ENCODE measurements at places on chromosomes 4 and X.

- no peak for DNase-seq
Measured at GRCh38 chr4:150950657-150951288, 64.3 kb downstream of the LRBA start.

DNA sequence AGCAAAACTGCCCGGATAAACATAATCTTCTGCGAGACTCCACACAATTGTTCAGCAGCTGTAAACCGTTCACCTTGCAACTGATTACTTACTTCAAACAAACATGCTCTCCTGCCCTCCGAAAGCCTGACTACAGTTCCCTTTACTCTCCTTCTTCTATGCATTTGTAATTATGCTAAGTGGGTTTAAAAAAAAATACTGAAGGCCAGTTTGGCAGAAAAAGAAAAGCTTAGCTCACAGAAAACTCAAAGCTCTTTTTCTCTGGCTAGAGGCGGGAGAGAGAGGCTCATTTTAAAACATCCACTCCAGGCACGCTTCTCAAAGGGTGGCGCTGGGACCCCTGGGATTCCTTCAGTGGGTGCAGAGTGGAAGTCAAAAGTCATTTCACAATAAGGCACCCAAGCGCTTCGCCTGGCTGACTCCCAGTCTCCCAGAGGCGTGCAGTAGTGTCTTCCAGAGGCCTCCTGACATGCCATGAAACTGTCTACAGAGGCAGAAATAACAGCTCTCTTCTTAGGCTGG is 1.9 kb downstream of the DHRSX start:
- DNase-seq, result no peak

DNA sequence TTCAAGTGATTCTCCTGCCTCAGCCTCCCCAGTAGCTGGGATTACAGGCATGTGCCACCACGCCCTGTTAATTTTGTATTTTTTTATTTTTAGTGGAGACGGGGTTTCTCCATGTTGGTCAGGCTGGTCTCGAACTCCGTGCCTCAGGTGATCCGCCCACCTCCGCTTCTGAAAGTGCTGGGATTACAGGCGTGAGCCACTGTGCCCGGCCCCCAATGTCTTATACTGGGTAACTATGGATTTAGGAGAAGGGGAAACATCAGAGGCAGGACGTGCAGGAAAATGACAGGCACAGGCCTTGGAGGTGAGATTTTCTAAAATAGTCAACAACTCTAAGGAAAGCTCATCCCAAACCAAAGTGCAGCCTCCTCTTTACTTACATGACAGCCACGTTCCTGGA is 11.1 kb upstream of the TSPYL2 start:
- DNase-seq, result no peak

GRCh38 chr4:170388255-170388654 is 298.5 kb upstream of the AADAT start:
- no peak for DNase-seq

DNA sequence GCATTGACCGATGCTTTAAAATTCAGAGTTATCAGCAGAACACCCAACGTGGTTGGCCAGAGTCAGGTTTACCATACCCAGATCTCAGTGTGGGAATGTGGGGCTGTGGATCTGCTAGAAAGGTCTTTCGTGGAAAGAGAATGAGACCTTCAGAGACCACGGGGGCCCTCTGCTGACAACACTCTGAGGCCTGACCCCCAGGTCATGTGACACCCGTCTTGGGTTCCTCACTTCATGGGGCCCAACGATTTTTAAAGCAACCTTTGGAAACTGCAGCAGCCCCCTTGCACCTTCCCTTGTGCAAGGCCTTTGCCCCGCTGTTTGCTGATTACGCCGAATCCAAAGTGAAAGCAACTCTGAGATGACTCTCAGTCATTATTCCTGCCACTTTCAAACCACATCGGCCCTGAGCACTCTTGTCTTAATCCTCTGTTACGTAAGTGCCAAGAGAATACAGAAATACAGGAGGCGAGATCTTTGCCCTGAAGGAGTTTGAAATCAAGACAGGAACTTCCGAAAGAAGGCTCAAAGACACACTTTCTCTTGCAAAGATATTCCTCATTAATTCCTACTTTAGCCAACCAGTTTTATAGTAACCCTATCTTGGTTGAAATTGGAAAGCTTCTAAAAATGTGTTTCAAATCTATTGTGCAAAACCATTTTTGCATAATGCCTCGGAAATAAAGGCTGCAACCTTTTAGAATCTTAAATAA is 88.3 kb downstream of the EVC2 start:
- DNase-seq, result no peak

DNA sequence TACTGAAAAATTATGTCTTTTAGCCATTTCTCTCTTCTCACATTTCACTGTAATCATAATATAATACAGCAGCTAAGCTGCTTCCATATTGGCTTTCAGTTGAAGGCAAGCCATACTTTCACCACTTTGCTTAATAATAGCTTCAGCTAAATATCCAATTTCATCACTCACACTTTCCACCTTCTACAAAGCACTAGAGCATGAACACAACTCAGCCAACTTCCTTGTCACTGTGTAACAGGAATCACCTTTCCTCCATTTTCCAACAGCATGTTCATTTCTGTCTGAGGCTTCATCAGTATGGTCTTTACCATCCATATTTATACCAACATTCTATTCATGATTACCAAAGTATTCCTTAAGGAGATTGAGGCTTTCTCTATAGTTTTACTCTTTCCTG is 219.8 kb upstream of the CTSO start:
- DNase-seq, result no peak

- DNase-seq, result no peak
Measured at GRCh38 chr4:78975865-78976264, 36.6 kb upstream of the PAQR3 start.

- no peak for DNase-seq
Measured at GRCh38 chrX:136582624-136583023, 50.6 kb downstream of the VGLL1 start.

GRCh38 chr4:145404761-145405160 is 76.9 kb upstream of the SMAD1 start:
- DNase-seq, result no peak

DNA sequence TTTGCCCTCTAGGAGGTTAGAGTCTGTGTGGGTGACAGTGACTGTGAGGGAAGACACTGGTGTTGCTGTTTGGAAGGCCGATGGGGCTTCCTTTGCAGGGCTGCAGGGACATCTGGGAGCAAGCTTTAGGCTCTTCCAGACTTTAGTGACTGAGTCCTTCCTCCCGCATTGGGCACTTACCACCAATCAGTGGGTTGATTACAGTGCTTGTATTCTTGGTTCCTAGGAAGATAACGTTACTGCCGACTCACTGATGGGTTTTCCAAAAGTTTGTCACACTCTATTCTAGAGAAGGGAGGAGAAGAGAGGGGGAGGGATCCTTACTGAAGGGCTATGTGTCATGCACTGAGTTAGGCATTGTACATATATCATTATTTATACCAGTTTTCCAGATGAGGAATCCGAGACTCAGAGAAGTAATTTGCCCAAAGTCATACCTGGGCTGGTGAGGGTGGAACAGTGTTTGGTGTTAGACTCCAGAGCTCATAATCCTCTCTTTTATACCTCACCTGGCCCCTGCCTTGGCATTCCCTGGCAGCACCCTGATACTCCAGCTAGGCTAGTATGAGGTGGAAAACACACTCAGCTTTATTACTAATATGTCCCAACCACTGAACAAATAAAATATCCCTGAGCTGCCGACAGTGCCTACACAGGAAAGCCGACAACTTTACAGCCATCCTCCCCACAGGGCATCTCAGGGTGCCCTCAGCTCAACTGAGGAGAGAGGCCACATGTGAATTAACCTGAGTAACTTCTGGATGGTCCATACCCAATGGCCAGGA is 3.8 kb downstream of the CHST7 start:
- DNase-seq, result no peak

DNA sequence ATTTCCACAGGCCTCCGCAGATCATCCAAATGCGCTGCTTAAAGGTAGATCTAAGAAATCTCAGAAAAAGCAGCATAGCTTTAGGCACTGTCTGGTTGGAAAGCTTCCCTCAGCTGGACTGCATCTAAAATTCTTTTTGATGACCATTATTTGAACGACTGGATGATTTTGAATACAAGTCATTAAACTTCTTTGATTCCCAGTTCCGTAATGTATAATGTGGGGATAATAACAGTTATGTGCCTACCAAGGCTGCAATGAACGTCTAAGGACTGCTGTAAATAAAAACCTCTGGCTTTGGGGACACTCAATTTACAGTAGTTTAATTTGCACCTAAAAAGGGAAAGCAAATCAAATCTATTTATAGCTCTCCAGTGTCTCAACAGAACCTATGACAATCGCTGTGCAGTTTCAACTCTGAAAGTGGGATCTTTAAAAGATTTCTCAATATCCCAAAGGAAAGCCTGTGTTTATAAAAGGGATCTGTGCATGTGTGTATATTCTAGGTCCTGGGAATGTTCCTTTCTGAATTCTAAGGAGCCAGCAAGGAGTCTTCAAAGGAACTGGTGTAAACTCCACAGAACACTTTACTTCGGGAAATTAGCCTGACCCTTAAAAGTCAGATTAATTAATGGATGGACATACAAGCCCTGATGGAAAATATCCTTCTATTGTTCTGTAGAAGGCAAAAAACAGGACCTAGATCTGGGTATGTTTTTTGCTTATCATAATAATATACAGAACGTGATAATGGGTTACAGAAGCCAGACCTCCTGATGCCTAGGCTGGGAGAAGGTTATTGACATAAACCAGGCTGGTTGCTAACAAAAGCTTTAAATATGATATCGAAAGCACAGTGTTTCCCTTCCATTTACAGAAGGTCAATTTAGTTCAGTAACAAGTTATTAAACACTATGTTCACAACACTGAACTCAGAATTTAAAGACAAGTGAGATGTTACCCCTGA is 53.4 kb downstream of the AFAP1 start:
- DNase-seq, result no peak

- peak; percentile 8 for DNase-seq
Measured at GRCh38 chrX:11724122-11725017, 33.7 kb upstream of the MSL3 start.

GRCh38 chr4:147747787-147748454 is 16.0 kb downstream of the ARHGAP10 start:
- DNase-seq, result no peak

DNA sequence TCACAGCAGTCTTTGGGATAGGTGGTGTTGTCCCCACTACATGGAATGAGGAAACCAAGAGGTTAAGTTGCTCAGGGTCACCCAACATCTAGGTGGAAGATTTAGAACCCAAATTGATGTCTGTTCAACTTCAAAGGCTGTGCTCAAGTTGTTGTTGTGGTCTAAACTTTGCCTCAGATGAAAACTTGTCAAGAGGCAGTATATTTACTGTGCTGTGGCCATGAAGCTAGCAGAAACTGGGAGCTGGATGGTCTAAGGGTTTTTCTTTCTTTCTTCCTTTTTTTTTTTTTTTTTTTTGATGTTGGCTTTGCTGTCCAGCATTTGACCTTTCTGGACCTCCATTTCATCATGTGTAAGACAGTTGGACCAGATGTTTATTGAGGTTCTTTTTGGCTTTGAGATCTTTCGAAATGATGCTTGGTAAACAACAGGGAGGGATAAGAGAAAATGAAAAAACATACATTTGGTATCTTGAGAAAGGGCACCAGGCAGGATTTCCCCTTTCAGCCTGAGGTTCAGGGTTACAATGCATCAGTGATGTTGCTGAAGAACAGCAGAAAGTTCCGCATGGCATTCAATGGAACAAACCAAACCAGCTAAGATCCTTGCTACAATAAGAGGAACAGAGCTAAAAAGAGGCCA is 166.2 kb upstream of the RPS6KA3 start:
- DNase-seq, result no peak

Data from activated gamma-delta T cell treated with Interleukin-2 at 50 U/mL for 16 hours (primary cell).